ENCODE measurements at places on chromosomes 1 and 21.

DNA sequence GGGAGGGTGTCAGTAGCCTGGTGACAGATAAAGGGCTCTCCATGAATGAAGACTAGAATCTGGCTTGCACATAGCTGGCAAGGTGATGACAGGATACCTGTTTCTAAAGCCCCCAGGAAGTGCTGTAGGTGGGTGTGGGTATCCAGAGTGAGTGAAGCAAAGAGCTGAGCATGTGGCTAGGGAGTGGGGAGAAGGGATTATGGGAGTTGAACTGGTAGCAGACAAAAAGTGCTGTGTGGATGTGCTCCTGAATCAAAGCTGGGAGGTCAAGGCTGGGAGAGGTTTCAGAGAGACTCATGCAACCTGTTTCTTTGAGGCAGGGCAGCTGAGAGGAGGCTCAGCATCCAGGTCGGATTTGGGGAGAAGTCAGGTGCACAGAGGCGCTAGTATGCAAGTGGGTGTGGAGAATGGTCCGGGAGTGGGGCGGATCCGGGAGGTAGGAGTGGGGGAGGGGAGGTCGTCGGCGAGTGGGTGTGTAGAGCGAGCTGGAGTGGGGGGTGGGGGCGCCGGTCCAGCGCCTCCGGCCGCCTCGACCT is 600 bp downstream of the ASTN1 start:
- no peak for DNase-seq

DNA sequence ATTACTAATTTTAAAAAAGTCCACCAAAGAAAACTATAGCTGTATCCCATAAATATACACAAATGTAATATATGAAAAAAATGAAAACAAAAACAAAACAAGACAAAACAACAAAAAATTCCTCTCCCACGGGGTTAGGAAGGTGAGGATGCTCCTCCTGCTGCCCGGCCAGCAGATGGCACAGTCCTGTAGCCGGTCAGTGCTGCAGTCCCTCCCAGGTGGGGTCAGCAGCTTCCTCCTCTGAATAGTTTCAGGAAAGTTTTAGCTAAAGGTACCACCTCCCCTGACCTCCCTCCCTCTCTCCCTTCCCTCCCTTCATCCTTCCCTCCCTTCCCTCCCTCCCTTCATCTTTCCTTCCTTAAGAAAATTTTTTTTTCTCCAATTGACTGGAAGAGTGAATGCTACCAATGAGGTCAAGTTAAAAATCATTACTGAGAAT is 67.8 kb upstream of the BCL10 start:
- peak; percentile 43 for DNase-seq

GRCh38 chr1:68163220-68163619 is 69.1 kb downstream of the WLS start:
- no peak for DNase-seq

- DNase-seq: no peak
Measured at GRCh38 chr1:99279525-99279924, 15.2 kb downstream of the PLPPR4 start.

DNA sequence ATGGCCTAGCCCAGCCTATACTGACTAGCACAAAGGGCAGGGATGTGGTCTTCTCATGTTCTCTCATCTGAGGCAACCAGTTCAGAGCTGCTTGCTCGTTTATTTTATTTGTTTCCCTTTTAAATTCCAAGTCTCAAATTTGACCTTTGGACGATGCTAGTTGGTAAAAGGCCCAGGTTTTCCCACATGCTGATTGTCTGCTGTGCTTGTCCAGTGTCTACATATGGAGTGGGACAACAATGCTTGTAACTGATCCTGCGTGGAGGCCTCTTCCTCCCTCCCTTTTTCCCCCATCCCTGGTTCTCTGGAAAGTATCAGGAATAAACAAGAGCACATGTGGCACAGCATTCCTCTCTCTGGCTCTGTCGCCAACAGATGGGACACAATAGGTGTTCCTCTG is 34.0 kb upstream of the BEND5 start:
- DNase-seq: no peak

DNA sequence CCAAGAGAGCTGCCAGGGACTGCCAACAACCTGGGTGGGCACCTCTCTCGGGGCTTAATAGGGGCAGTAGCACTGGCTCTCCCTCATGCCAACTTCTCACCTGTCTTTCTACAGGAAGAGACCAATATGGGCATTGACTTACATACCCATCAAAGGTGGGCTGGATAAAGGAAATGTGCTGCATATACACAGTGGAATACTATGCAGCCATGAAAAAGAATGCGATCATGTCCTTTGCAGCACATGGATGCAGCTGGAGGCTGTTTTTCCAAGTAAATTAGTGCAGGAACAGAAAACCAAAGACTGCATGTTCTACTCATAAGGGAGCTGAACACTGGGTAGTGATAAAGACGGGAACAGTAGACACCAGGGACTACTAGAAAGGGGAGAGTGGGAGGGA is 172.5 kb downstream of the URB2 start:
- no peak for DNase-seq

DNA sequence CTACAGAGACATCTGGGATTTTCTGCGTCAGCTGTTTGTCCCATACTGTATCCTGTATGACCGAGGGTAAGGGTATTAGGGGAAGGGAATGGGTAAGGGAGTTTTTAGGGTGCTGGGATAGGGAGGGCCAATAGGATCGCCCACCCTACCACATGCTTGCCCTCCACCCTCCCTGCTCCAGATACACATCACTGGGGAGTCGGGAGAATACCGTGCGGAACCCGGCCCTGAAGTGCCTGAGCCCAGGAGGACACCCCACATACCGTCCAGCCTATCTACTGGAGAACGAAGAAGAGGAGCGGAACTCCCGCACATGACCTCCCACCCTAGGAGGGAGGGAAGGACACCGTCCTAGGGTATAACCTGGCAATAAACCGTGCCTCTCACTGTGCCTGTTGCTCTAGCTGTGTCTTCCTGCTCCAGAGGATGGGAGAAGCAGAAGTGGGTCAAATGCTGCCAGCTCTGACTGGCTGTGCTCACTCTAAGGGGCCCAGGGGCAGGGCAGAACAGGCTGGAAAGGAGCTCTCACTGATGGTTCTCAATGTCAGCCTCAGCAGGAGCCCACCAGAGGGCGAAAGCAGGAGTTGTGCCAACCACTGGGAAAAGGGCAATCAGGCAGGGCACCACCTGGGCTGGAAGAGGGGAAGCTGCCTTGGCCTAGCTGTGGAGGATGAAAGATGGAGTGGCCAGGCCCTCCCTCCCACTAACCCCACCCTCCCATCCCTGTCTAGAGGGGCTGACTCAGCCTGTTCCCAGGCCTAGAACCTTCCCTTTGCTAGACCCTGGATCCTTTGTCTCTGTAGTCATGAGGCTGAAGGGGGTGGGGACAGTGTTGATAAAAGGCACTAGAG is 440 bp upstream of the LENEP start:
- DNase-seq: peak; percentile 49

- no peak for DNase-seq
Measured at GRCh38 chr1:154493276-154493675, 8.7 kb upstream of the TDRD10 start.

DNA sequence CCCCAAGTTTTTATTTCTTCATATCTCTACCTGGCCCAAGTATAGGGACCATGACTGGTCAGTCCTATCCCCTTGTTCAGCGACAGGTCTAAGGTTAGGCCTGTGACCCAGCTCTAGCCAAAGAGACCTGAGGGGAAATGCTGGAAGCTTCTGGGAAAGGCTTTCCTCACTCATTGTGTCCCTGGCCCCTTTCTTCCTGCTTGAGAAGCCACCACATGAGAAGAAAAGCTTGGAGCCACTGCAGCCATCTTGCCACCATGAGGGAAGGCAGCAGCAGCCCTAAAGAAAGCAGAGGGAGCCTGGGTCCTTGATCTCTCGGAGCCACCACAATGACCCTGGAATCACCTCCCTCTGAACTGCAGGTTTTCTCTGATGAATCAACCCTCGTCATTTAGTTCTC is 43.4 kb downstream of the ATF3 start:
- DNase-seq: no peak

GRCh38 chr1:194081444-194081843 is 895.0 kb upstream of the B3GALT2 start:
- no peak for DNase-seq

DNA sequence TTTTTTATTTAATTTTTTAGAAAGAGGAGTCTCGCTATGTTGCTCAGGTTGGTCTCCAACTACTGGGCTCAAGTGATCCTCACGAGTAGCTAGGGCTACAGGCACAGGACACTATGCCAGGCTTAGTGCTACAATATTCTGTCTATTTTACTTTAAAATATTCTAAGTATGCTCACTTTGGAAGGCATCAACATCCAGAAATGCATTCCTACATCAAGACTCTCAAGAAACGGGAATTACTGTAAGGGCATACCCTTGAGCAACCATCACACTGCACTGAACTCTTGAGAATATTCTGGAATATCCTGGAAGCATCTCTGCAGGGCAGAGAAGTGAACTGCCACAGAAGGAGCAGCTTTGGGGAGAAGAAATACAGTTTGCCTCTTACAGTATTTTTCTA is 565 bp upstream of the DMRTB1 start:
- peak; percentile 13 for DNase-seq

DNA sequence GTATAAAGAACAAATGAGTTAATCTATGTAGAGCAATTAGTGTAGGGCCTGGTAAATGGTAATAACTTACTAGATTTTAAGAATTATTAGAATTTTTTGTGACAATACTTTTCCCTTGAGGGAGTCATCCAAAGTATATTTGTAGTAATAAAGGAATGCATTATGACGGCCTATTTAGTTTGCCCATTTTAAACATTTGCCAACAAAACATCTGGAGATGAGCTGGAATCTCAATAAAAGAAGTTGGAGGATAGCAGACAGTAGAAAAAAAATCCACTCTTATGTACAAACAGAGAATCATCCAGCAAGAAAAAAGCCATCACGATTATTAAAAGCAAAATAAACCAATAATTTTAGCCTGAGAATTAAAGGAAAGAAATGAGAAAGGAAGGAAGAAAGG is 567.3 kb upstream of the ADAMTS5 start:
- DNase-seq: peak; percentile 35

GRCh38 chr1:87004857-87005256 is 90.4 kb downstream of the HS2ST1 start:
- DNase-seq: no peak

- DNase-seq: no peak
Measured at GRCh38 chr1:79549201-79549600, 542.7 kb upstream of the ADGRL4 start.

DNA sequence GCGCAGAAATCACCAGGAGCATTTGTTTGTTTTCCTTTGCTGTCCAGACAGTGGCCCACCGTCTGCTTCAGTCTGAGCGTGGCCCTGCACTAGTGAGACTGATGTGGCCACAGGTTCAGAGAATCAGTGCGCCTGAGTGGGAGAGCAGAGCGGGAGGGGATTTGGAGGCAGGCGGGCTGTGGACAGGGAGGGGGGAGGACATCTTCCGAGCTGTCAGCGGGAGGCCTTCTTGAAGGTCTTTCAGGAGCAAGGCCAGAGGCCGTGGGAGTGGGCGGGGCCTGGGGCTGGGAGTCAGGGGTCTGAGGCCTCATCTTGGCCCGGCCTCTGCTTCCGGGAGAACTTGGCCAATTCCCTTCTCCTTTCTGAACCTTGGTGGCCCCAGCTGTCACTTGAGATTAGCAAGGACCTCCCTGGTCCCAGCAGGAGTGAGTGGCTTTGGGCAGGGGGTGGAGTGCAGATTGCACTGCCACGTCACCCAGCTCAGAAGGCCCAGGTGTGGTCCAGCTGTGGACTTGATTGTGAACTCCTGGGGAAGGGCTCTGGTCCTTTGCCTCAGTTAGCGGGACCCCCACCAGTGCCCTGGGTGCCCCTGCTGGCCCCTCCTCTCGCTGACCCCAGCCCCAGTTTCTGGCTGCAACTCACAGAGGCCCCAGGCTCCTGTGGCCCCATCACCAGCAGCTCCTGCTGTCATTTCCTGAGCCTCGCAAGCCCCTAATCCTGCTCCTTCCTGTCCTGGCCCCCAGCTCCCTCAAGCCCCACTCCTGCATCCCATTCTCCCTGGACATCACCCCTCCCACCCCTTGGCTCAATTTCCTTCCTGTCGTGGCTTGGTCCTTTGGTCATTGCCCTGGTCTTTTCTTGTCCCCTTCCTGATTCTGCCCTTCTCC is 8.4 kb downstream of the TNFRSF1B start:
- no peak for DNase-seq

- peak; percentile 3 for DNase-seq
Measured at GRCh38 chr1:218200979-218201378, 84.1 kb upstream of the RRP15 start.

GRCh38 chr1:1122078-1122811 is 6.4 kb upstream of the C1orf159 start:
- peak; percentile 72 for DNase-seq

DNA sequence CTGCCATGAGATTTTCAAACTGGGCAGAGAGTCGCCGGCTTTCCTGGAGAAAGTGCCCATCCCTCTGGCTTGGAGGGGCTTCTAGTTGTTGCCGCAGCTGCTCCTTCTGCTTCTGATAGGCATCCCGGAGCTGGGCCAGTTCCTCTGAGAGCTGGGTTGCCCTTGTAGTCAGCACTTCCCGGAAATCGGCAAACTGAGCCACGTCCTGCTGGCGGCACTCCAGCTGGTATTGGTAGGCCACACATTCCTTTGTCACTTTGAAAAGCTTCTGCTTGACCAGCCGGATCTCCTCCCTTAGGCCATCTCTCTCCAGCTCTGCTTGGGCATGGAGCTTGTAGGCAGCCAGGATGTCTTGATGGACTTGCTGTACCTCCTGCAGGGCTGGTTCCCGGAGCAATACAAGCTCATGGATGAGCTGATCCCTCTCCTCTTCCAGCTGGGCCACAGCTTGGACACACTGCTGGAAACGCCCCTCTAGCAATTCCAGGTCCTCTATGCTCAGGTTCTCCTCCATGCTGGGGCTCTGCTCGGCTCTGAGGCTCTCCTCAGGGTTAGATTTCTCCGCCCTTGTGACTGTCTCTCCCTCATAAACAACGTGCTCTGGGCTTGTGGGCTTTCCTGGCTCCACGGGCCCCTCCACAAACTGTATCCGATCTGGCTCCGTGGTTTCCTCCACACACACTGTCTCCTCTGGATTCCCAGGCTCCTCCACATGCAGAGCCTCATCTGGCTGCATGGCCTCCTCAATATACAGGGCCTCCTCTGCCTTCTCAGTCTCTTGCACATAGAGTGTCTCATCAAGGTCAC is 7.3 kb downstream of the SYNC start:
- peak; percentile 81 for DNase-seq

DNA sequence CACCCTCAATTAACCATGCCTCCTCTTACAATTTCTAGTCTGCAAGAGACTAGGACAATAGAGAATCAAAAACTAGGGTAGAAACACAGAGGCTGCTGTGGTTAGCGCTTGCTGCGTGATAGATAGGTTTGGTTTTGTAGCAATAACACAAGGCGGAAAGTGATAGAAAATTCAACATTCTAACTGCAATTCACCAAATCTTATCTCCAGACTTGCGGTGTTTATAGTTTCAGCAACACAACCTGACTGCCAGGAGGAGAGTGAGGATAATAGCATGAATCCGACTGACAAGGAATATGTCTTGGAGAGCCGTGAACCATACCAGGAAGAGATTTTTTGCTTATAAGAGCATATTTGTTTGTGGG is 30.7 kb upstream of the IFNAR2 start:
- no peak for DNase-seq

DNA sequence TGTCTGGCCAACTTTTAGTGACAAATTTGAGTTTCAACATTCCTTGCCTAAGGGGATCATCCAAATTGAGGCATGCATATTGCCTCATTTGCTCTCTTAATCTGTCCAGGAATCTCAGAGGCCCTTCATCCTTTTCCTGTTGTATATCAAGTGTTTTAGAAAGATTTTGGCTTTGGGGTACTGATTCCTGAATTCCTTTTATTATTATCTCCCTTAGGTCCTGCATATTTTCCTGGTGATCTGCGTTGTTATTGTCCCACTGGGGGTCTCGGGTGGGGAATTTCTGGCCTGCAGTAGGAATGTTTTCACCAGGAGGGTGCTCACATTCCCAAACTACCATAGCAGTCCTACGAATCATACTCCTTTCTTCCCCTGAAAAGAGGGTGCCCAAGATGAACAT is 4.4 kb upstream of the AADACL3 start:
- peak; percentile 88 for DNase-seq

Measured in fibroblast of skin of scalp (primary cell).